GM13976 (cell line): ENCODE measurements at places on chromosomes 3 and 15.
A peak's percentile ranks its signal among the peaks of the same experiment; 100 is the strongest.

DNA sequence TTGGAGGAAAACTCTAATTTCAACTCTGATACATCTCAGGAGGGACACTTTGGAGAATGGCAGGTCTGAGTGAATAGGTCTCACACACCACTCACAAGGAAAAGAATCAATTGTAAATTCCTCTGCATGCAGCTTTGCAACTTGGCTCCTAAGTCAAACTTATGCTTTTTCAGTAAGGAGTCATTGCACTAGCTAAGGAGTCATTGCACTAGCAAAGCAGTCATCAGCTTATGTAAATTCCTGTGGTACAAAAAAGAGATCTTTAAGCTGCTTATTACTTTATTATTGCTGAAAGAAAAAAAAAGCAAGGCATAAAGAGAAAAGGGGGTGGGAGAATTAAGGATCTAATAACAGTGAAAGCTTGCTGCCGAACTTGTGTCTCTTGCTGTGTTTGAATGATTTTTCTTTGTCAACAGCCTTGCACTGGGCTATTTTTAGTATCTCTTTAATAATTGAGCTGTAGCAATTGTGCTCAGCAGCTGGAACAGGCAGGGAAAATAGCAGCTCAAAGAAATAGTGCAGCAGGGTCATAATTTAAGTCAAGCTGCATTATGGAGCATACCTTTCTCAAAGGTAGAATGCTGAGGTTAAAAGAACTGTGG is 154.3 kb upstream of the ARPP21 start:
- DNase-seq = no peak

DNA sequence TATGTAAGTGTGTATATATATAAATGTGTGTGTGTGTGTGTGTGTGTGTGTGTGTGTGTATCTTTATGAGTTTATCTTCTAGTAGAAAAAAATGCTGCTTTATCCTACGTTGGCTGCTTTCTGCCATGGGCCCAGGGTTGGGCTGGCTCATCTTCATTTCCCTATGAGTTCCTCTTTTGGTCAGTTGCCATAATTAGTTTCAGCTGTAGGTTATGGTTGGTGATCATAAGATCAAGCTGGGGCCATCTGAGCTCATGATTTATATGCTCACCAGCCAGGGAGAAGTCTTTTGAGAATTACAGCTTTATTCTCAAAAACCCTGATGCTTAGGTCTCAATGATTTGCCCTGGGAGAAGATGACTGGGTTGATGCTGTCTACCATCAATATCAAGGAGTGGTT is 775.8 kb upstream of the ARPP21 start:
- DNase-seq = no peak

DNA sequence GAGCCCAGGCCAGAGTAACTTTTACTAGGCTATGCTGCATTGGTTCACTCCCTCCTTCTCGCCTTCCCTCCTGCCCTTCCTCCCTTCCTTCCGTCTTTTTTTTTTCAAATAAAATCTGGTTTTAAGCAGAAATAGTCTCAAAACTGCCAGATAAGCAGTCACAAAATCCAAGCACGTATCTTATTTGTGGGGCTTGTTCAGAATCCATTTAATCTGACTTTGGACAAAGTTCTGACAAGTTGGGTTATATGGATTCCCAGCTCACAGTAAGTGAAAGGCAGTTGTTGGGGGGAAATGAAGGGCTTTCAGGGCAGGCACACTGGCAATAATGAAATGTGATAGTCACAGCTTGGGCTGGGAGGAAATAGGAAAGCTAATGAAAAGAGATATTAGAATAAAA is 32.0 kb upstream of the PLXND1 start:
- no peak for DNase-seq

DNA sequence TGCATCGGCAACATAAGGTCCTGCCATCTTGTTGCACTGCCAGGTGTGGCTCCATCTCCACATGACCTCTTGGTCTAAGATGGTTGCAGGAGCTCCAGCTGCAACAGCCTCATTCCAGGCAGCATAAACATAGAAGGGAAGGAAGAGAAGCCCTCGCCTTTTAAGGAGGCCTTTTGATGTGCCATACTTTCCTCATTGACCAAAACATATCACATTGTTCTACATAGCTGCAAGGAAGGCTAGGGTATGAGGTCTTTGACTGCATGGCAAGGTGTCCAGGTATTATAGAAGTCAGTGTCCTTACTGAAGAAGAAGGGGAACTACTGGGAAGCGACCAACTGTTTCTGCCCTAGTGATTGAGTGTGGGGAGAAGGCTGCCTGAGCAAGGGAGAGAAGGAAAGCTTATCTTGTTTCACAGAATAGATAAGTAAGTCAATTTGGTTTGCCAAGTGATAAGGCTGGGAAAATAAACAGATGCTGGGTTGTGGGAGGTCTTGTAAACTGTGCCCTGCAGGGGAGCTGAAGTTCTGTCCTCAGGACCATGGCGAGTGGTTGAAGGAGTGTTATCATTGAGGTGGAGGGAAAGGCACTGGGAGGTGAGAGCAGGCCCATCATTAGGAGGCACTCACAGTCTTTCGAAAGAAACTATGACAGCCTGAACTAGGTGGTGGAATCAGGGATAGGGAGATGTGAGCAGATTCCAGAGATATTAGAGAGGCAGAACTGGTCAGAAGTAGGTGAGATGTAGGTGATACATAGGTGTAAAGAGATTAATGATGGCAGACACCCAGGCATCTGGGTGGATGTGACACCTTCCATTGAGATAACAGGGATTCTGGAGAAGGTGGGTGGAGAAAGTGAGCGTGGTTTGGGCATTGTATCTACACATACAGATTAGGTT is 93.8 kb upstream of the IGF1R start:
- no peak for DNase-seq

DNA sequence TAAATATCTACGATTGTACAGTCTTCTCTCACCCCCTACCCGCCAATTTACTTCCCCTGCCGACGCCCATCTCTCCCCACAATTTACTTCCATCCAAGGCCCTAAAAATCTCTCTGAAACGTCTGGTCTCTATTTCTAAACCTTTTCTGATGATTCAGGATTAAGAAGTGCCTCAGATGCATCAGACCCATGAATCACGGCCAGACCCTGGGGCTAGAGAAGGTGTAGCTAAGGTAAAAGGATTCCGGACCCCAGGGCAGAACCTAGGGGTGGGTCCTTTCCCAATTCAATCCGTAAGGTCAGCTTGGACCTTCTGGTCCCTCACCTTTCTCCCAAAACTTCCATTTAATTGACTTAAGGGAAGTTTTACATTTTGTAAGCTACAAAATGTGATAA is 46.4 kb downstream of the LRIG1 start:
- no peak for DNase-seq

- no peak for DNase-seq
Observed at GRCh38 chr15:75811626-75812025, 31.6 kb upstream of the UBE2Q2 start.

GRCh38 chr3:134481166-134481565 is 4.6 kb downstream of the ANAPC13 start:
- no peak for DNase-seq

DNA sequence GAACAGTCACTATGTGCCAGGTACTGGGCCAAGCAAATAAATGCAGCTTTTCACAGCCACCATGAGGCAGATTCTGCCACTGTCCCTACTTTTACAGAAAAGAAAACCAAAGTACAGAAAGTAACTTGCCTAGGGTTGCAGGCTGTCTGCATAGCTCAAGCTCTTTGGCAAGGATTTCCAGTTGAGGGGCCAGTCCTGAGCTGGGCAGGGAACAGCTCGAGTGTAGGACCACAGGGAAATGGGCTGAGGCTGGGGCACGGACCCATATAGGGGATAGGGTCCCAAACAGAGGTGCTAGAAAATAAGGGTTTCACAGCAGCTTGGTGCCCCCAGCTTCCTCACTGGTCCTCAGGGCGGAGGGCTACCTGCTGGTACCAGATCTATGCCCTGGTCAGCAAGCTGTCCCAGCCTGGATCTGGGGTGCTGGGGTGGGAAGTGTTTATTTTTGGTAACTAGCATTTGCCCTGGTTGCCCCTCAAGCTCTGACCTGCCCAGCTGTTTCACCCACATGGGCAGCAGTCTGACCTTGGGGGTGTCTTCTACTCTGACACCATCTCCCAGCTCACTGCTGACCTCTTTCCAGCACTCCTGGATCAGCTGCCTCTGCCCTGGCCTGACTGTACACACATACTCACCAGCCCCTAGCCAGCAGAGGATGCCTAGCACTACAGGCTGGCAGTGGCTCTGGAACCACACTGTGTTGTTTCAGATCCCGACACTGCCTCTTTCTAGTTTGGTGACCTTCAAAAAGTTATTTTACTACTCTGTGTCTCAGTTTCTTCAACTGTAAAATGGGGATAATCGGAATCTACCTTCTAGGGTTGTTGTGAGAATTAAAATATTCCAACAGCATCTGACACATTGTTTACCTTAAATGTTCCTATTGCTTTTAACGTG is 16.2 kb downstream of the MRAS start:
- DNase-seq = no peak

- DNase-seq = peak; percentile 25
Observed at GRCh38 chr15:47184908-47185801, 532.1 kb upstream of the SEMA6D start.

DNA sequence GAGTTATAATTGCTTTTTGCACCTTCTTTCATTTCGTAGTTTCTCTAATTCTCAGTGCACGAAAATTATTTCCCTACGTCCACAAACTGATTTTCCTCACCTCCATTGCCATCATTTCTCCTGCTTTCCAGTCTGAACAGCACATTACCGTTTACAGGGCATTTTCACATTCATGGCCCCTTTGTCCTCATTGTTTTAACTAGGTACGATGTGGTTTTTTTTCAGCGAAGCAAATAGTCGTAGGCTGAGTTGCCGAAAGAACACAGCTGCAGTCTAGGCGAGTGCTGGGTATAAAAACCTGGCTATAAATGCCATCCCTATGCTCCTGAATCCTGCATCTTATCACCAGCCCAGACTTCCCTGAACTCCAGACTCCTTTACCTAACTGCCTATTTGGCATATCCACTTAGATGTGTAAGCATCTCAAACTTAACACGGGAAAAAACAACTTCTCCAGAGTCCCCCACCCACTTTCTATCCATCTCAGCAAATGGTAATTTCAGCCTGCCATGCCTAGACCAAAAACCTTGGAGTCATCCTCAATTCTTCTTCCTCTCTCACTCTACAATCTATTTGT is 691 bp upstream of the FSIP1 start:
- DNase-seq = no peak
